ENCODE measurements at places on chromosomes 7 and 10.
A peak's percentile ranks its signal among the peaks of the same experiment; 100 is the strongest.

- DNase-seq: no peak
Observed at GRCh38 chr7:139635526-139636302, 112.2 kb downstream of the CLEC2L start.

GRCh38 chr10:25831080-25831479, 102.9 kb upstream of the MYO3A start:
- peak; percentile 57 for DNase-seq

DNA sequence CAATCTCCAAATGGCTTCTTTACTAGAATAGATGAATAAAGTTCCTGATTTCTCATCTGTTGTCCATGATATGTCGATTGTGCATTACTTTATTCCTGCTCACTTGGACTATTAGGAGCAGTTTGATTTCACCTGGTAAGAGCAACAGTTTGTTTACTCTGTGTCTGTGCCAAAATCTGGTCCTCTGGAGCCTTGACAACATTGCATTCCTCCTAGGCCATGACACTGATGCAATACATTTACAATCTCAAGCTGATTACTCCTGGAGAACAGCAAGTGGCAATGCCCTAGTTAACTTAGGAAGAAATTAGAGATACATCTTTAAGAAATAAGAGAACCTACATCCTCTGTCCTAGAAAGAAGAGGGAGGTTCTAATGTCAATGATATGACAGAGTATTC, 71.8 kb downstream of the SGCE start:
- peak; percentile 31 for DNase-seq

DNA sequence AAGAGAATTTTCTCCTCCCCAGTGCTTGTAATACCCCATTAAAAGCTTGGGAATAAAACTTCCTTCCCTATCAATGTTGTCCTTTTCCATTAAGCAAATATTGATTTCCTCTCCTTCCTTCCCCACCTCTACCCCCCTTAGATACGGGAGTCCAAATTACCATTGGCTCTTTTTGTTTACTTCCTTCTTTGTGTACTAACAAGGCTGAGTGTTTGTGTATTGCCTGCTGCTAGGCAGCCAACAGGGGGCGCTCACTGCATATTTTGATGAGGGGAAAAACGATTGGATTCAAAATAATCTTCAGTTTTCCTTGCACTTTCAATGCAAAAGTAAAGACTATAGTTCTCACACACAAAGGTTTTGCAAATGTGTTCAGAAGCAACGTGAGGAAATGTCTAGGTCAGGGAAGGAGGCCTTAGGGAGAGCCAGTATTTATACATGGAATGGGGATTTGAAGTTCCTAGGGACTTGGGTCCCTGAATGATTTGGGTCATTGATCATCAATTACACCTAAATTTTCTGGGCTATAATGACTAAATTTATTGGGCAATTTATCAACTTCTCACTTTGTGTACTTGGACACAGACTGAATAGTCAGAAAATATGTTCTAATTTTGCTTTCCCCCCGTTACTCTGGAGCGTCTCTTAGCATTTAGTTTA, 23.6 kb upstream of the VPS41 start:
- peak; percentile 81 for DNase-seq

- no peak for DNase-seq
Observed at GRCh38 chr7:141619745-141620144, 68.5 kb downstream of the AGK start.

GRCh38 chr7:105896407-105896911, 20.1 kb upstream of the ATXN7L1 start:
- DNase-seq: peak; percentile 97

- no peak for DNase-seq
Observed at GRCh38 chr7:157687158-157687557, 350.4 kb downstream of the DNAJB6 start.

DNA sequence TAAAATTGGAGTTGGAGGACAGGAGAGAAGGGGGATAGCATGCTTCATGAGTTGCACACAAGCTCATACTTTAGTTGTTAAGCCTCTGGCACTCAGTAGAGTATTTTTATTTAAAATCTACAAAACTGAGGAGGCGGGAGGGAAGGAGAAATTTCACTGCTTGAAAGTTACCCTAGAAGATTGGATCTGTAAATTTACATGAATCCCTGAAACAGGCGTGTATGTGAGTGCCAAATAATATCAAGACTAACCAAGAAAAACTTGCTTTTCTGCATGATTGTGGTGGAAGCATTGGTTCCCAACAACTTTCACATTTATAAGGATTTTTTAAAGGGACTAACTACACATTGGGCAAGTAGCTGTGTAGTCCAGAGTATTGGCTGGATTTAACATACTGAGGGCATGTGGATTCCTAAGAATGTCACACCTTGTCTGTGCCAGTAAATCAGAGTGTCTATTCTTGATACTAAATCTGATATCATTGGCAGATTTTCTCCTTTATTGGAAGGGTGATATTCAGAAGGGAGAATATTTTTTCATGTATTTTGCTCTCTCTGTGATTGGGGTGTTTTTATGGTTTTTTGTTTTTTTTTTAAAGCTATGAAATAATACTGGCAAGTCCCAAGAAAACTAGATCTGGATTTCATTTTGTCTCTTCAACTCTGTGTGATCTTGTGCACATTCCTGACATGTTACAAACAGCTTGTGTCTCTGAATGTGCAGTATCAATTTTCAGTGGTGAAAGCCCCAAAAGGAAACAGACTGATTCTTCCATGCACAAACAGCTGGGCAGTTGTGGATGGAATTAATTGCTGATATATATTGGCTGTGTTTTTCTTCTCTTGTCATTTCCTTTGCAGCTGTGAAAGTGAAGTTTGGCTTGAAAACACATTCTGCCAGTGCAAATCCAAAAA, 67.2 kb downstream of the ADD3 start:
- peak; percentile 11 for DNase-seq

GRCh38 chr10:128018236-128018635, 108.0 kb downstream of the MKI67 start:
- DNase-seq: no peak

DNA sequence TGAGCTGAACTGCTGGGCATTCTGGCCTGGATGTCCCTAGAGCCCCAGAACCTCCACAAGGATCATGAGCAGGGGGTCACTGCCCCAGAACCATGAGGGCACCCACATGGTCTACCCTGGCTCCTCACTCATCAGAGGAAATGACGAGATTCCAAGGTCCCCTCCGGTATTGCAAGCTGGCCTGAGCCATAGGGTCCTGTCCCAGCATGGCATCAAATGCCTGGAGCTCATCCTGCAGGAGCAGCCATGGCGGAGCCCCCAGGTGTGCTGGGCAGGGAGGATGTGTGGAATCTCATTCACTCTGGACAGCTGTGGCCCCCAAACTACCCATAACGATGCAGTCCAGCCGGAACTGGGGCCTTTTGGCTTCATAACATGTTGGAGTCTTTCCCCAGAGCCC, 66.6 kb upstream of the ANTXRL start:
- DNase-seq: no peak

GRCh38 chr7:56229631-56230030, 113.4 kb upstream of the NUPR2 start:
- DNase-seq: no peak

- no peak for DNase-seq
Observed at GRCh38 chr10:131822692-131823245, 78.0 kb upstream of the PPP2R2D start.

- DNase-seq: peak; percentile 10
Observed at GRCh38 chr7:22150221-22150620, 204.5 kb upstream of the CDCA7L start.

DNA sequence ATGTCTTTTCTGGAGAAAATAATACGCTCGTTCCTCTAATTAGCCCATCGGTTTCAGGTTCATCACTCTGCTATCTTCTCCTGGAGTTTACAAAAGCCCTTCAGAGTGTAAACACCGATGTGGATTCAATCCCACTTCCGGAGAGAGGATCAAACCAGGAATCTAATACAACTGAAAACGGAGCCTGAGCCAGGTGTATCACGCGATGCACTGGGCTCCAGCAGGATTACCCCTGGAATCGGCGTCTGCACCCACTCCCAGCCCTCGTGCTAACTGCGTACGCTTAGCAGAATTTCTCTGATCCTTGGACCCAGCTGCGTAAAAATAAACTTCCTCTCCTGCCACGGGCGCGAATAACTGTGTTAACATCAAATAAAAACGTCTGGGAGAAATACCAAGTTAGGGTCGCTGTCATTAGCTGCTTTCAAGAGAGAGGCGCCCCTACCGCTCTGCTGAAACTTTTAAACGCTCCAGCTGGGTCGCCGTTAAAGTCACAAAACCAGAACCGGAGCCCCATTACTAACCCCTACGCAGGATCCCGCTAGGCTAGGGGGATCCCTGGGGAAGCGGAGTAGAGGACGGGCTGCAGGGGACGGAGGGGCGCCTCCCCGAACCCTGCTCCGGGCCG, 502 bp downstream of the ZNF3 start:
- DNase-seq: peak; percentile 56

DNA sequence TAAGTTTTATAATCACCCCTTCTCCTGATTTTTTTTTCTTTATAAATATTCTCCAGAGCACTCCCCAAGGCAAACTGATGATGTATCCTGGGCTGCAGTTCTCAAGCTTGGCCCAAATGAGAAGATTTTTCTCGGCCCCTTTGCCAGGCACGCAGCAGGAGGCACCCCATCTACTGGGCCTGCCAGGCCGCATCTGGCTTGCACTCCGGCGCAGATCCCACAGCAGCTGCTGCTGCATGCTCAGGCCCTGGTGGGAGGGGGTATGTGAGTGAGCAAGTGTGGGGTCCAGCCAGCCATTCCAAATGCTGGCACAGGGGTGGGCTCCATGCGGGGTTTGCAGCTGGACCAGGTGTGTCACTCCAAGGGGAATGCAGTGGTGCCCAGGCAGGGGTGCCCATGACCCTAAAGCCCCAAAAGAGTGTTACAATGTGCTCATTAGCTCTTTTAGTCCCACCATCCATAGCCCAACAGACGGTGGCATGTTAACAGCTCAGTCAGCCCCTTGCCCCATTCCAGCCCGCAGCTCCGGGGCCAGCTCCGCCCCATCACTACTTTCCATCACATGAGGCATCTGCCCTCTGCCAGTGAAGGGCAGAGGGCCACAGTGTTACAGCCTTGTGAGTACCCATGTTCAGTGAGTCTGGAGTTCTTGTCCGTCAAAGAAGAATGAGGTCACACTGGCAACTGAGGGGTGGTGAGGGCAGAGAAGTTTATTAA, 25.9 kb downstream of the OAT start:
- no peak for DNase-seq

DNA sequence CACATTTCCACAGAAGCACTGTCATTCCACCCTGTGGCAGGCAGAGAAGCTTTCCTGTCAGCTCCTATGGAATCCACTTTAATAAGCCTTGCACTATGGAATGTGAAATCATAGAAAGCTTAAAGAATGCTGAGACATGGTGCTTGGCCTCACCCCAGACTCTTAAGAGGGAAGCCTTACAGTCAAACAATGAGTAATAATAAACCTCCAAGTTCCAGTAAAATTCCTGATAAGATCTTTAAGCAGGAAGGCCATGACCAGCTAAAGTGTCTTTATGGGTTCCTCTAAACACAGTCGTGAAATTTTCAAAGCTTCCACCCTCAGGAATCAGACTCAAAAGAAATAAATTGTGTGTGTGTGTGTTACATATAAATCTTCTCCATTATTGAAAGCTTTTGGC, 11.9 kb upstream of the TEX36 start:
- DNase-seq: no peak

GRCh38 chr7:80440883-80441282, 71.0 kb downstream of the GNAT3 start:
- DNase-seq: no peak

DNA sequence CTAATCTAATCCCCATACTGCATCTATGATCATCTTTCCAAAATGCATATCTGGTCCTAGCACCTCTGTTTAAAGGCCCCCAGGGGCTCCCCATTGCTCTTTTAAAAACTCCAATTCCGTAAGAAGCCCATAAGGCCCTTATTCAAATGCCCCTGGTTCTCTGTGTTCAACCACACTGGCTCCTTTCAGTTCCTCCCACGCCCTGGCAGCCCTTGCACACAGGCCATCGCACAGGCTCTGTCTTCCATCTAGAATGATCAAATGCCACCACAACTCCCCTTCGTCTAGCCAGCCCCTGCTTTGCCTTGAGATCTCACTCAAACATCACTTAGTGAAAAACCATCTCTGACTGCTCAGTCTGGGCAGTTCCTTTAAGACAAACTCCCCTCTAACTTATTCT, 112.9 kb upstream of the LYZL2 start:
- DNase-seq: no peak

GRCh38 chr7:142384493-142384922, 126.7 kb upstream of the PRSS58 start:
- DNase-seq: no peak

DNA sequence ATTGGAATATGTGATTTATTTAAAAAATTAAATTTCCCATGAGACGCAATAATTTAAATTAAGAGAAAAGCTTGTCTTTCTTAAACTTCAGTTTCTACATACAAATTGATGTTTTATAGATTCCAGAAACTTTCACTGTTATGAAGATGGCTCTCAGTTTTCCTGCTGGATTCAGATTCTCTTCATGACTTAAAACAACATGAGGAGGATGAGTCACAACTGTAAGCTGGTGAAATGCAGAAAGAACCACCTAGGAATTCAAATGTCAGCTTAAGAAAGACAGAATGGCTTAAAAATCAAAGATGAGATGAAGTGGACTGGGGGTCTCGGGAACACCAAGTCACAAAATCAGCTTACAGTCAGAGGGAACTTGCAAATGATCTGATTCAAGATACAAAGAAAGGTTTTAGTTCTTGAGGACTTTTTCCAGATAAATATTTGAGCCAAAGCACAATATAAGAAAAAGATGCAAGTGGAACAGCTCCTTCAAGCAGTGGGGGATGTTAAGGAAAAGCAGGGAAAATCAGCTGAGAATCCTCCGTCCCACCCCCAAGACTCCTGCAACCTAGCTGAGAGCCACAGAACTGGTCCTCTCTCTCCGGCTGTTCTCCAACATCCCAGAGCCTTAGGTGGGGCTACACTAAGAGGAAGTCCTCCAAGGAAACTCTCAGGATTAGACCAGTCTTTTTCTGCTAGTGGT, 279.8 kb downstream of the KCNMA1 start:
- DNase-seq: no peak

DNA sequence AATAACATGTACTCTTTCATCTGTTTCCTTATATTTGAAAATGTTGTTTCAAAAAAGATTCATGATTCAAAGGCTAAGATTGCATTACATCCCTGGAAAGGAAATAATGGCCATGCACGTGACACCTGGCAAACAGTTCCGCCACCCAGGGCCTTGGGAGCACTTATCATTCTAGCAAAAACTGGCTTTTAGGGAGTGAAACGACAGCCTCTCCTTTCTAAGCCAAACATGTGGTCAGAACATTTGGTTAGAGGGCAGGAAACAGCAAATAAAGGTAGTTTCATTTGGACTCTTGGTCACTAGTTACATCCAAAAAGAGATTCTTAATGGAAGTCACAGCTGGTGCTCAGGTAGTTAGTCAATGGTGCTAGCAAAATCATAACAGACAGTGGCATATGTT, 83.5 kb downstream of the FAS start:
- no peak for DNase-seq

DNA sequence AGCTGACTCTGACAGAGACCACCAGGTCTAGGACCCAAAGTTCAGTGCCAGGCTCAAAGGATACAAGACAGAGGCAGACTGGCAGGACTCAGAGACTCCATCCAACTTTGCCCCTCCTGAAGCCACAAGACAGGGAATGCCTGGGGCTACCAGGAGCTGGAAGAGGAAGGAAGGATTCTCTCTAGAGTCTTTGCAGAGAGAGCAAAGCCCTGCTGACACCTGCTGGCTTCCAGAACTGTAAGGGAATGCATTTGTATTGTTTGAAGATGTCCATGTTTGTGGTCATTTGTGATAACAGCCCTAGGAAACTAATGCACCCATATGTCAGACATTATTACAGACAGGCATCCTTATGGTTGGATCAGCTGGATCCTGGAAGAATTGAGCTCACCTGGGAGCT, 132.3 kb upstream of the C7orf33 start:
- peak; percentile 45 for DNase-seq

Data from NCI-H69 (cell line).